ENCODE measurements at places on chromosomes 12 and 14.

GRCh38 chr14:81826081-81826480 lies 292.4 kb upstream of the SEL1L start:
- DNase-seq: no peak

DNA sequence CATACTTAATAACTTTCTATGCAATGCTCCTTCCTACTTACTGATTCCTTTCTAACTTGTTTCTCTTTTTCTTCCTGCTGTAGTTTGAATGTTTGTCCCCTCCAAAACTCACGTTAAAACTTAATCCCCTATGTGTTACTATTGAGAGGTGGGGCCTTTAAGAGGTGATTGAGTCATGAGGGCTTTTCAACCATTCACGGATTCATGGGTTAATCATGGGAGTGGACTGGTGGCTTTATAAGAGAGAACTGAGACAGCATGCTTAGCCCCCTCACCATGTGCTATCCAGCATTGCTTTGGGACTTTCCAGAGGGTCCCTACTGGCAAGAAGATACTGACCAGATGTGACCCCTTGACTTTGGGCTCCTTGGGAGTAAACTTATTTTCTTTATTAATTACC lies 66.0 kb upstream of the TRIM9 start:
- DNase-seq: no peak

GRCh38 chr12:131934535-131934934 lies 5.5 kb downstream of the PUS1 start:
- DNase-seq: no peak

DNA sequence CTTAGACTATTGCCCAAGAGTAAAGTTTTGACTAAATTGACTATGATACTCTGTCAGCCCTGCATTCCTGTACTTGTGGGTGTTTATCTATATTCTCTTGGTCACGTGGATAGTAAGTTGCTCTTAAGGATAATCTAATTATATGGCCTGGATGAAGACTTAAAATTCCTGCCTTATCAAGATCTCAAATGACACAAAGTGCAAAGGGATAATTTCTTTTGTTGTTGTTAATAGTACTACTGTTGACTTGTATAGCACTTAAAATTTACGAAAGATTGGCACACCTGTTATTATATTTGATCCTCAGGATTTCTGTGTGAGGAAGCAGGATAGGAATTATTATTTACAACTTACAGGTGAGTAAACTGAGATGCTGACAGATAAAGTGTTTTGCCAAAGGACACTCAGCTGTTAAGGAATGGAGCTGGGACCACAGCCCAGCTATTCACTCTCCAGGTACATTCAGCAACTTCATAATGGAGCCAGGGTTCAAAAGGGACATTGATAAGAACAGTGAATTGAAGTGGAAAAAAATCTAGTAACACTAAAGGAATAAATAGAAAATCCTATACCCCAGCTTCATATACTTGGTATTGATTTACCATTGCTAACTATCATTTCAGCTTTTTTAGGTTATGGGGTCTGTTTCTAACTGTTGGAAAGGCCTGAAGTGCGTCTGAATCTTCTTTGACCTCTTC lies 53.4 kb upstream of the EVL start:
- no peak for DNase-seq

GRCh38 chr12:11642785-11643184 lies 6.7 kb upstream of the ETV6 start:
- no peak for DNase-seq

DNA sequence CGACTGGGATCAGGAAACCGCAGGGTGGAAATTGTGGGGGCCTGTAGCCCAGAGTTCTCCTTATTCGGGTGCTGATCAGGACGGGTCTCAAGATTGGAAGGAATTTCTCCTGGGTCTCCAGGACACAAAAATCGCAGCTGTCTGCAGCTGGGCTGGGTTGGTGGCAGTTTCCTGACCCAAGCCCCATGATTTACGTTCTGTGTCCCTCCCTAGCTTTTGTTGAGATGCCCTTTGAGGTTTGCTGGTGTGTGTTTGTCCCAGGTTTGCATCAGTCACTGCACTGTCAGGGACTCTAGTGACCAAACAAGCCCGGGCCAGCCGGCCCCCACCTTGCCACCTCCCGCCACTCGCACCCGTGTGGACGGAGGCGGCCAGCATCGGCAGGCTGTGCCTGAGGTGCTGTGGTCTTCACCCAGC lies 89.5 kb downstream of the FBXL14 start:
- DNase-seq: peak; percentile 22
